ENCODE measurements at places on chromosomes 2 and 18.
A peak's percentile ranks its signal among the peaks of the same experiment; 100 is the strongest.

- DNase-seq, result no peak
Observed at GRCh38 chr2:129462967-129463366, 516.5 kb upstream of the RAB6C start.

- DNase-seq, result no peak
Observed at GRCh38 chr2:219772103-219772635, 144.7 kb downstream of the SLC4A3 start.

DNA sequence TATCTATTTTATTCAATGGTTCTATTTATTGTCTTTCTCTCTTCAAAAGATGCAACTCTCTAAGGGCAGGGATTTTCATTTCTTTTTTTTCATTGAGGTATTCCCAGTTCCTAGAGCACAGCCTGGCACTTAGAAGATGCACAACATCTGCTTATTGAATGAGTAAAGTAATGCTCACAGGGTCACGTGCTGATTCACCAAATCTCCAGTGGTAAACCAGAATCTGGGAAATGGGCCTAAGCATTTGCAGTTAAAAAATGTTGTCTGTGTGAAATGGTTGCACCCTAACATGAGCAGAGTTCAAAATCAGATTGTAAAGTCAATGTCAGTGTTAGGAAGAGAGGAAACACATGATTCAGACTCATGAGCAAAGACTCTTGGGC lies 15.8 kb downstream of the SLC8A1 start:
- no peak for DNase-seq

DNA sequence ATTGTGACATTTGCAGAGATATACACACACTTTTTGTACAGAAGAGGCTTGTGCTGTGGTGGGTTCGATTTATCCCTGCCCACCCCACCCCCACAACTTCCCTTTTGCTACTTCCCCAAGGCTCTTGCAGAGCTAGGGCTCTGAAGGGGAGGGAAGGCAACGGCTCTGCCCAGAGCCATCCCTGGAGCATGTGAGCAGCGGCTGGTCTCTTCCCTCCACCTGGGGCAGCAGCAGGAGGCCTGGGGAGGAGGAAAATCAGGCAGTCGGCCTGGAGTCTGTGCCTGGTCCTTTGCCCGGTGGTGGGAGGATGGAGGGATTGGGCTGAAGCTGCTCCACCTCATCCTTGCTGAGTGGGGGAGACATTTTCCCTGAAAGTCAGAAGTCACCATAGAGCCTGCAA lies 40.0 kb downstream of the STEAP3 start:
- peak; percentile 56 for DNase-seq

DNA sequence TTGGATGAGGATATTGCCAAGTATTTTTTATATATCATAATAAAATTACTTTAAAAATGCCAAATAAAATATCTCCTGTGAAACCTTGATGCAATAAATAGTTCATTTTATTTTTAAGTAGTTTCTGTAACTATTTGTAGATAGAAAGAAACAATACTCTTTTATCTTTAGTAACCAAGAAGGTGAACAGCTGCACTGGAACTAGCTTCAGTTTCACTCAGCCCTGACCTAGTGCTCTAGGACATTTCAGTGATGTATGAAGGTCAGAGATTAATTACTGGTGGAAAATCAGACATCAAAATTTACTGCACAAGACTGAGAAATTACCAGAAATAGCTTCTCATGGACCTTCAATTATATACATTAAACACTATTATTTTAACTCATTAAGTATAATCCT lies 1305.0 kb downstream of the CNTNAP5 start:
- DNase-seq, result no peak

DNA sequence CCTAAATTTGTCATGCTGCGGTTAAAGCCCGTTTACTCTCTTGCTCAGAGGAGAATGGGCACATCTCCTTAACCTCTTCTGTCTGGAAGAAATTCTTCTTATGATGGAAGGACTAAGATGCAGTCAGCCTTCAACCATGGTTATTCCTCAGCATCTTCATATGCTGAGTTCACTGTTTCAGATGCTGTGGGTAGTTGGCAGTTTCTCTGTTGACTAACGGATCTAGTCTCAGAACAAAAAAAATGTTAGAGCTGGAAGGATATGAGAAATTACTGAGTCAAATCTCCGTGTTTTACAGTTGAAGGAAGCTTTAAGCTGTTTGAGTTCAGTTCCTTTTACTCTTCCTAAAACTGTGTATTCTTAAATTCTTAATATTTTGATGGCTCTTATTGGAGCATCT lies 43.6 kb upstream of the PGAP1 start:
- DNase-seq, result no peak

- DNase-seq, result peak; percentile 36
Observed at GRCh38 chr2:69693059-69693774, 48.7 kb upstream of the ANXA4 start.

- no peak for DNase-seq
Observed at GRCh38 chr18:3648641-3649040, 198.7 kb downstream of the TGIF1 start.

DNA sequence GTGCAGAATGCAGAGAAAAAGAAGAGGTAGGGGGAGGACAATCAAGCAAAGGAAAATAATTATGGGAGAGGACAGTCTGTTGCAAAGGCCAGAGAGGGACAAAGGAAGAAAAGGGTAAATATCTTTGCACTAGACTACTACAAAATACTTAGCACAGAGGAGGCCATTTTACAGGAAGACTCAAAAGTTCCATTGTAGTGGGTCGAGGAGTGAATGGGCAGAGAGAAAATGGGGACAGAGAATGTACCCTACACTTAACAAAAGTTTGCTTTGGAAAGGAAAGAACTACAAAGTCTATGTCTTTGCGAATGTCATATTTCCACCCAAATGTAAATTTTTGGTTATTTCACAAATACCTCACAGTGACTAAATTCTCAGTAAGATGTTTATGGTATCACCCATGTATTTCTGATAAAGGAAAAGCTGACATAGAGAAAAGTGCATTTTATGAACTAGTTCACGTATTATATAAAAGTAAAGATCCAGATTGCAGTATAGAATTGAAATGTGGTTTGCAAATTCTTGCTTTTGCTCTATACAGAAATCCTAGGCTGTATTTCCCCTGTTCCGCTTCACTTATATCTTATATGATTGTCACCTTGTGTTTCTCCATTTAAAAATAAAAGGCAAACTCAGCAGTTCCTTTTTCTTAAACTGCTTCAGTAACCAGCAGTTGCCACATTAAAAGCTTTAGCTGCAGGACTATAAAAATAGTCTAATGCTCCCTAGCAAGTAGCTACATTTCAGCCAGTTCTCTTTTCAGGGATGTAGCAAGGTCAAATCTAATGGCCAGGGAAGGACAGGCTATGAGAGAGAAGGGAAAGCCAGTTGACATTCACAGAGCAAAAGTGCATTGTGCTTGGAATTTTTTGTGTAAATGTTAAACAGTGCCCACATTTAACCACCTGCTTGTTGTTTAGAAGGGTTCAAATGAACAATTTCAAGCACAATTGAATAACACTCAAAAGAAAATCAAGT lies 79.7 kb upstream of the CYTIP start:
- no peak for DNase-seq

- no peak for DNase-seq
Observed at GRCh38 chr18:49276680-49277079, 183.8 kb downstream of the DYM start.

DNA sequence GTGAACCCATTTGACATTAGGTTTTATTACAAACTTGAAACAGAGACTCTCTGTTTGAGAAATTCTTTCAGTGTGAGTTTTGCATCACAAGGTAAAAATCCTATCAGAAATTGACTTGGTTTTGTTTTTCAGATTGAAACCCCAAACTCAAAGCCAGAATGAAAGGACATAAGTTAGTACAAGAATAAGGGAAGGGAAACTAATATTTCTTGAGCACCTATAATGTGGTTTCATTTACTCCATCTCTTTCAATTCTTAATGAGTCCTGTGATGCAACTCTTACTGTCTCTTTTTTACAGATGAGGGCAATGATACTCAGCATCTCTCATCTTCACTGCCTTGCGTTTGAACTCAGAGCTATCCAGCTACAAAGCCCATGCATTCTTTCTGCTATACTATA lies 210.0 kb upstream of the SIX3 start:
- DNase-seq, result no peak

- peak; percentile 20 for DNase-seq
Observed at GRCh38 chr18:55838841-55839240, 250.8 kb upstream of the TCF4 start.

GRCh38 chr2:196286821-196287220 lies 115.4 kb upstream of the STK17B start:
- no peak for DNase-seq

GRCh38 chr18:45449418-45450227 lies 165.7 kb upstream of the SLC14A2 start:
- no peak for DNase-seq

GRCh38 chr2:136246086-136246669 lies 128.2 kb upstream of the CXCR4 start:
- DNase-seq, result peak; percentile 72

DNA sequence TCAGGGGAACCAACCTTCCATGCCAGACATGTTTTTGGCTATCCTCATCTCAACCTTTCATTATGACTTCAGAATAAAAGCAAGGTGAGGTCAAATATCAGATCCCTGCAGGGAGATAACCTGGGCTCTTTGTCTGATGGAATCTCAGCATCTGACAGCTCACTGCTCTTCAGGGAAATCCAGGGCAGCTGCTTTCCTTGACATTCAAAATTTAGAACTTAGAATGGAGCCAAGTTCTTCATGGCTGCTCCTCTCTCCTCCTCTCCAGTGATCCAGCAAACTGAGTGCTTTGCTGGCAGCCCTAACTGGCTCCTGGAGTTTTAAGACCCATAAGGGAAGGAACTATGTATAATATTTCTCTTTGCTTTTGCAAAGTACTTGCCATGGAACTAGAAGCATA lies 716.3 kb downstream of the TSN start:
- no peak for DNase-seq

- no peak for DNase-seq
Observed at GRCh38 chr2:15675456-15676195, 84.0 kb downstream of the DDX1 start.

GRCh38 chr18:14922031-14922430 lies 174.1 kb downstream of the ANKRD30B start:
- no peak for DNase-seq

- peak; percentile 71 for DNase-seq
Observed at GRCh38 chr18:13464432-13465123, 246.0 kb downstream of the LDLRAD4 start.

DNA sequence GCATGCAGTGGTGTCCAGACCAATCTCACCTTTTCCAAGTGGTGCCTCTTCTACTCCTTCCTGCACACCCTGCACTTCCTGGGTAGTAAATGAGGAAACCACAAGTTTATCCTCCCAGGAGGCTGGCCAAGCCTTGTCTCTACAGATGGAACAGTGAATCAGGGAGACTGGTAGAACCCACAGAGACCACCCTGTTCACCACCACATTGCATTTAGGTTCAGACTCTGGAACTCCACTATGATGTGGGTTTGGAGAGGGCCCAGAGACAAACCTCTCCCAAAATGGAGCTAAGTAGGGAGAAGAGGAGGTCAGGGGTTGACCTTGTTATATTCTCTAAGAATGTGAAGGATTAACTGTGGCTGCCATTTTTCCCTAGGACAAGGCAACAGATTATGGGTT lies 102.8 kb upstream of the FZD7 start:
- DNase-seq, result no peak

DNA sequence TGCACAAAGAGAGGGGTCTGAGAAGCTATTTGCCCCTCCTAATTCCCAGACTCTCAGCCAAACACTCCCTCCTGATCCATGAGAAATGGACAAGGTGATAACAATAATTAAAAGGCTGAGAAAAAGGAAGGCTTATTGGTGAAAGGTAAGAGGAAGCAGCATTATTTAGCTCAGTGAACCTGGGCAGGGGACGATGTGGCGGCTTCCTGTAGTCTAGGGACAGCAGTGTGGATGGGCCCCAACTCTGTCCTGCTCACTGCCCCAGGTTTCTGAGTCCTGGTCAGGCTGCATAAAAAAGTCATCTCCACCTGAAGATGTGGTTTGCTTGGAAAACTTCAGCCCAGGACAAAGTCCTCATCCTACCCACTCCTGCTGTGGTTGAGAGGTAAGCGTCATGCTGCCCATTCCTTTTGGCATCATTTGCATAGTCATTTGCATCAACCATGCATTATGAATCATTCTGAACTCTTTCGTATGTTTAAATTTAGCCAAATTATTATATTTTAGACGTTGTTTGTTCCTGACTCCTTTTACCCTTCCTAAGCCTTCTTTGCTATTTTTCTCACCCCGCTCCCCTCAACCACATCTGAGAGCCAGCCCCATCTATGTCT lies 126.8 kb downstream of the CLIP4 start:
- DNase-seq, result no peak

DNA sequence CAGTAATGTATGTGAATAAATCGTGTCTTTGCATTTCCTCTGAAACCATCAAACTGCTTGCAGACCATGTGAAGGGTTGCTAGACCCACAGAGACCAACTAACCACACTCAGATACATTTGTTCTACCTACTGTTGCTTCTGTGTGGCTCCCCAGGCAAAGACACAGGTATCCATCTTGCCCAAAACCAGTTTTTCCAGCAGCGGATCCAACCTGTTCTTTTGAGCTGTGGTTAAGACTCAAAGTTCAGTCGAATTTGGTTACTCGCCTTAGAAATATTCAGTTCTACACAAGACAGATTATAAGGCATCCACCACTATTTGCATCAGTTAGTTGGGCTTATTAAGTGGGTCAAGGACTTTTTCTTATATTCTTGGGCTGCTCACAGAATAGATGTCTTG lies 276.2 kb upstream of the EPHA4 start:
- DNase-seq, result no peak

GRCh38 chr2:6562771-6563170 lies 302.9 kb downstream of the CMPK2 start:
- DNase-seq, result no peak

DNA sequence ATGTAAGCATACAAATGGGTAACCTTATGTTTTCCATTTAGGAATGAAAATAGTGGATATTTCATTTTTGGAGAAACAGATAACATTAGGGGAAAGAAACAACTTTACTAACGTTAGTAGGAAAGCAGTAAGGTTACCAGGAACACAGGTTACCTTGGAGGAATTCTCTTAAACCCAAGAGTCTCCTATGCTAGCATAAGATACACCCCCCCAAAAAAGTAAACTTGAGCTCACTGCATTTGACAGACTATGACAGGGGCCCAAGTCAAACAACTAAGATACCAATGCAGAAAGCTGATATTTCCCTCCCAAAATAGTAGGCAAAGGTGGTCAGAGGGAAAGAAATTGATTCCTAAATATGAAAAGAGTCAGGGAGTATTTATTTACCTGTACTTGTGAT lies 656.9 kb downstream of the DSC3 start:
- DNase-seq, result no peak

GRCh38 chr2:15169326-15170069 lies 391.6 kb downstream of the NBAS start:
- no peak for DNase-seq

GRCh38 chr2:148194882-148195281 lies 174.0 kb downstream of the MBD5 start:
- DNase-seq, result no peak

DNA sequence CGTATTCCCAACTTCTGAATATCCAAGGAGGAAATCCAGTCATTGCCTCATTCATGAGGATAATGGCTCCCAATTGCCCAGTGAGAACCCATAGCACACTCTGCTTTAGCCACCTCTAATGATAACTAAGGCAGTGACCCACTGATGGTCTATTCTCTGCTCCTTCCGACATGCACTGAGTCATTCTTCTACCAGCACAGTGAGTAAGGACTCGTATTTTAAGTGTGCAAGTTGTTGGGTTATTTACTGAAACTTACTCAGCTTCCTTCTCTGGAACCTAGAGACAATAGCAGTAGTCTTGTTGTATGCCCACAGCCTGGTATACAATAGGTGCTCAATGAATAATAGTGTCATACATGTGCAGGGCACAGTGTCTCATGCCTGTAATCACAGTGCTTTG lies 81.1 kb upstream of the ZNF397 start:
- no peak for DNase-seq

GRCh38 chr18:36934884-36935283 lies 106.0 kb downstream of the KIAA1328 start:
- no peak for DNase-seq
